ENCODE measurements at places on chromosomes 2 and 18.

DNA sequence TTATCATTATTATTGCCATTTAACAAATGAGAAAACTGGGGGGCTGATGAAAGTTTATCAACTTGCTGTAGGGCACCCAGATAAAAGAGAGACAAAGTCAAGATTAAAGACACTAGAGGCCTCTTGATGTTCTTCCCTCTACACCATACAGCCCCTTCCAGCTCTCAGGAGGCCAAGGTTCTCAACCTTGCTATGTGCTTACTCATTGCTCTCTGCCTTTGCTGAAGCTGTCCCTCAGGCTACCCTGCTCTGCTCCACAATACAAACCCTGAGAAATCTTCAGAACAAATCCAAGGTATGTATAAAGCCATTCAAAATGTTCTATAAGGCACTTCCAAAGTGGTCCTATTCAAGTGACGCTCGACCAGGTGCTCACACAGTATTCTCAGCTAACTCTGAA is 329.9 kb upstream of the TNP1 start:
- DNase-seq = no peak

DNA sequence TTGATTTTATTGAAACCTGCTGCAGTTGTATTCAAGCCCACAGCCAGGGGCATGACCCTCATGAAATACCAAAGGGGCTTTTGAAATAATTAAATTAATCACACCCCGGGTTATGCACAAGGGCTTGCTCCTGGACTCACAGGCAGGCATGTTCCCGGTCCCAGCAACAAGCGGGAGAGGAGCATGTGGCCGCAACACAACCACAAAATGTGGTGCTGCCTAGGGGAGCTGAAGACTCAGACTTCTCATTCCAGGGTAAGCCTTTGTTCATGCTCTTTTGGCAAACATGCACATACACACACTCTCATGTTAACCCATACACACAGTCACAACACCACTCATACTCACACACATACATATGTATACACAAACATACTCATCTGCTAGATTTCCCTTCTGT is 233.7 kb upstream of the SMAD2 start:
- DNase-seq = no peak

DNA sequence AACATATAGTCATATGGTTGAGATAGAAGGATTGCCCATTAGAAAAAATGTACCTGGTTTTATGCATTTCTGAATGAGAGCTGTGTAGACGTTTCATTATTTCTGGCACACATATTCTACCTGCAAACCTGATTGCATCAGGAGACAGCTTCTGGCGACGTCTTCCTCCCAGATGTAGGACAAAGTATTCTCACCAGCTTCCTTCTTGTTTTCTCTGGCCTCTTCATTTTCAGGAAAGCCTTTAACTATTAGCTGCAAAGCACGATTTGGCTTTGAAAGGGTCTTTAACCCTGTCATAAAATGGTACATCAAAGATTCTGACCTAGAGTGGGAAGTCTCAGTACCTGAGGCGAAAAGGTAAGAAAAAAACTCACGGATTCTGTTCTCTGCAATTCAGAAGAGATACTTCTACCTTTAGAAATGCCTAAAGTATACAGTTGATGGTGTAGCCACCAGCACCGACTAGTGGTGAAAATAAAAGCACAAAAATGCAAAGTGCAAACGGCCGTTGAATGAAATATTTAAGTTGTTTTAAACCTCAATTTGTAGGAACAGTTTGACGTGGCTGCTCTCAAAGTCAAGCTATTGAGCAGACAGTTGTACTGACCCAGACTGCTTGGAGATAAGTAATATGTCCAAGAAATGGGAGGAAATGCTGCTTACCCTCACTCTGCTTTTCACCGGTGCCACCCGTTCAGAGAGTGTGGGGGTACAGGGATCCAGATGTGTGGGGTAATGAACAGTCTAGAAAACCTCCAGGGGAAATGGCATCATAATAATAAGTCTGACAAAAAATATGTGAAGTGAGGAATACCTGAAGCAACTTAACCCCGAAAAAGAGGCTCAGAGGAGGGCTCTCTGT is 20.2 kb downstream of the IL18RAP start:
- DNase-seq = no peak

DNA sequence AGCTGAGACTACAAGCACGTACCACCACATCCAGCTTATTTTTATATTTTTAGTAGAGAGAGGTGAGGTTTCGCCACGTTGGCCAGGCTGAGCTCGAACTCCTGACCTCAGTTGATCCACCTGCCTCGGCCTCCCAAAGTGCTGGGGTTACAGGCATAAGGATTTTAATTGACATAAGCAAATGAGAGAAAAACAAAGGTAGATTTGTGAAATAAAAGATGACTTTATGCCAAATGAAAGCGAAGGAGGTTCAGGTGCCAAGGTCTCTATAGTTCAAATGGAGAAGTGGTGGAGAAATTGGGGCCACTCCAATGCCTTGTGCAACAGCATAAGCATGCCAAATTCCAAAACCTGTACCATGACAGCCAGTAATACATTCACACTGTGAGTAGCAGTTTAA is 180.6 kb downstream of the MREG start:
- DNase-seq = no peak

DNA sequence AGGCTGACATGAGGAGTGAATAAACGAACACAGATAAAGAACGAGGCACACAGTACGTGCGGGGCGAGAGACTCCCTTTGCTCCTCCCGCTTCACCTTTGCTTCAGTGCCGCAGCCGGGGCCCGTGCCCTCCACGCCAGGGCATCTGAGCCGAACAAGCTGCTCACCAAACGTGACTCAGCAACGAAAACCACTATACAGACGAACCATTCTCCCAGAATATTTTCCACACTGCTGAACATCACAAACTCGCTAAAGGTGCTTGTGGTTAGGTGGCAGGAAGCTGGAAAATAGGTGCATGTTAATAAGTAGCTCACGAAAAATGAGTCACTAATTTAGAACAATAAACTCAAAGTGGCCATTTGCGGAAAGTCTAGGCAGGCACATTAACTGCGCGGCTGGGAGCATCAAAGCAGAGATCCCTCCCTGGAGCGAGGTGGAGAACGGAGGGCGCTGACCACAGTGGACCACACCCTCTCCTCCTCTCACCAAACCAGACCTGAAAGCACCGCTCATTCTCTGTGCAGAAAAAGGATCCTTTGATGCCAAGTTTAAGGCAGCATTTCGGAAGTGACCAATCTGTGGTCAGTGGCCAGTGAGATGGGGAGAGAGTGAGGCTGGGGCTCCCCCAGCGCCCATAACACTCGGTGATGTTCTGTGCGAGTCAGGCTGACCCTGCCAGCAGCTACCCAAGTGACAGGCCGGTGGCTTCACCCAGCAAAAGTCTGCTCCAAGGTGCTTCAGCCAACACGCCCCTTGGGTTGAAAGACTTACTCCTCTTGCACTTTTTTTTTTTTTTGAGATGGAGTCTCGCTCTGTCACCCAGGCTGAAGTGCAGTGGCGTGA is 153.2 kb downstream of the HDAC4 start:
- no peak for DNase-seq

Data from lower lobe of right lung (tissue), 2 donors.